ENCODE measurements at places on chromosomes 5 and 9.

GRCh38 chr5:149114403-149115312, 26.6 kb upstream of the ABLIM3 start:
- DNase-seq, result peak; percentile 88

- no peak for DNase-seq
Observed at GRCh38 chr5:18028036-18028435, 393.8 kb downstream of the TAF11L14 start.

GRCh38 chr5:171405615-171406014, 13.8 kb upstream of the FGF18 start:
- no peak for DNase-seq

GRCh38 chr9:22111954-22112247, 102.8 kb upstream of the CDKN2B start:
- DNase-seq, result peak; percentile 51

DNA sequence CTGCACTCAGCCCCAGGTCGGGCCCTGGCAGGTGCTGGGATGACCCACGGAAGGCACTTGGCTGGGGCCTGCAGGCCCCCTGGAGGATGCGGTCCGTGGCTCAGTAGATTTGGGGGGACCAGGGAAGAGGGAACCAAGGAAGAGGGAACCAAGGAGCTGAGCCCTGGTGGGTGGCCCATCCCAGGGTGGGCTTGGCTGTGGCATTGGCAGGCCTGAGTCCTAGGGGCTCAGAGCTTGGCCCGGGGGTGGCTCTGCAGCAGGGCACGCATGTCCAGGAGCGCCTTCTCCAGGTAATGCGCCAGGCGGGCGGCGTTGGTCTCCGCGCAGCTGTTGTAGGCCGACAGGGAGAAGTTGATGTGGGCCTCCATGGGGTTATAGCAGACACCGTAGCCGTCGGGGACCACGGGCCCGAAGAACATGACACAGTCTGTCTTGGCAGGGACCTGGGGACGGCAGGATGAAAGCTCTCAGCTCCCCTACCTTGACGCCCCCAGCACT, 14.3 kb downstream of the DOLPP1 start:
- no peak for DNase-seq

DNA sequence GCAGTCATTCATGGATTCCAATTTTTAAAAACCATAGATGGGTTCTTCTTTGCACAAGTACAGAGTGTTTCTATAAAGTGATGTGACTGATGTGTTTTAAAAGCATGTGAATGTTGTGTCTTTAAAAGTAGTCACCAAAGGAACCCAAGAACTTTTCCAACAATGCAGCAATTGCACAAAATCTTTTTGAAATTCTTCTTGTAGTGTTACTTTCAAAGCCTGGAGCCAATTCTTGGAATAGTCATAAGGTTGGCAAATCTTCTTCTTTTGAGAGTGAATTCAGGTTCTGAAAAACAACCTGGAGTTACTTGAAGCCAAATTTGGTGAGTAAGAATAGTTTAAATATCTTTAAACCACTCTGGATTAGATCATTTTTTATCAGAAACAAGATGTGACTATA, 10.5 kb downstream of the GRAMD2B start:
- no peak for DNase-seq

Measured in endothelial cell of umbilical vein (primary cell).